NCI-H446 (cell line): ENCODE measurements at places on chromosomes 7 and 10.

DNA sequence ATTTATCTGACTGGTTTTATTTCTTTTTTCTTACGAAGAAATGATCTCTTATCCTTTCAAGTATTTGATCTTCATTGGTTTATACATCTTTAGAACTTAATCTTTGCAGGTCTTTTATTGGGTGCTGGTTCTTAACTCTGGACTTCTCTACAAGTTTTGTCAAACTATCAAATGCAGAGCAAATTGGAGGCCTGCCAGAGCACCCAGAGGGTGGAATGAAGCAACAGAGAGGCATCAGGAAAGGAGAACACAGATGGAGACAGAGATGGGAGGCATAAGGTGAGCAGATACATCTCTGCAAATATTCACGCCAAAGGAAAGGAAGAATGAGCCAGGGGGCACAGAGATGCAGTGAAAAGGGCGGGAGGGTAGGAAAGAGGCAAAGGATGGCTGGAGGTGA lies 130.3 kb downstream of the PKD1L1 start:
- DNase-seq: no peak

DNA sequence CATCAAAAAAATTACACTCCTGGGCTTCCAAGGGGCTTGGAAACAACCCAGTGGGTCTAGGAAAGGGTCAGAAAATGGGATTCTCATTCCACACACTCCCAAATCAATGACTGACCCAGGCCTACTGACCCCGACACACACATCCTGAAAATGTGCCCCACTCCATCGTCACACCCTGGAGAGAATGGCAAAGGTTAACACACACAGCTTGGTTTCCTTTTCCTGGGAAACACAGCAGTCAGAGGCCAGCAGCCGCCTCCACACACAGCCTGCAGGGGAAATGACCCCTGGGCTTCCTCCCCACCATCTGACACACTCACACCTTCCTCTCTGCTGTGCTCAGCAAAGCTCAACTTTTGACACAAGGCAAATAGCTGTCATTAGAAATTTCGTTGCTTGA lies 42.9 kb downstream of the SH3PXD2A start:
- DNase-seq: no peak

DNA sequence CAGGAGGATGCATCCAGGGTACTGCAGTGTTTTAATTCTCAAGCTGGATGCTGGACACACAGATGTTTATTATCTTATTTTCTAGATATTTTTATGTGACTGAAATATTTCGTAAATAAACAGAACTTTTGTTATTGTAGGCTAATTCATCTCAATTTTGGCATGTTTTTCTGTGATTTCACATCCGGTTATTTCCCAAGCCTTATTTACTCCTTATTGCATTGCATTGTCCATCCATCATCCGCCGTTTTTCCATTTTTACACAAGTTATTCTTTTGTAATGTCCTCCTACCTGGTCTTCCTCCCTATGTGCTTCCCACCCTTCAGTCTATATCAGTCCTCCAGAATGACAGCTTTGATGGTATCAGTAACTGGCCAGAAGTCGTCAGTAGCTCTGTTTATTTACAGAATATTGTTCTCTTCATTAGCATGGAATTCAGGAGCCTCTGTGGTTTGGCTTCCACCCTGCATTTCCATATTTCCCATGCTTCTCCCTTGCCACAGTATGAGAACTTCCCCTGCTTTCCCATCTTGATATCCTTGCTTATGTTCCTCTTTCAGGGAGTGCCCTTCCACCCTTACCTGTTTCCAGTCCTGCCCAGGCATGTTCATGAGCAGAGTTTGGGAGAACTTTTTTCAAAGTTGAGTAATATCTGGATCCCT lies 16.1 kb downstream of the GNAI1 start:
- DNase-seq: no peak

GRCh38 chr10:103238506-103239252 lies 7.0 kb upstream of the RPEL1 start:
- no peak for DNase-seq

GRCh38 chr7:150976529-150977381 lies 1.4 kb downstream of the KCNH2 start:
- no peak for DNase-seq

DNA sequence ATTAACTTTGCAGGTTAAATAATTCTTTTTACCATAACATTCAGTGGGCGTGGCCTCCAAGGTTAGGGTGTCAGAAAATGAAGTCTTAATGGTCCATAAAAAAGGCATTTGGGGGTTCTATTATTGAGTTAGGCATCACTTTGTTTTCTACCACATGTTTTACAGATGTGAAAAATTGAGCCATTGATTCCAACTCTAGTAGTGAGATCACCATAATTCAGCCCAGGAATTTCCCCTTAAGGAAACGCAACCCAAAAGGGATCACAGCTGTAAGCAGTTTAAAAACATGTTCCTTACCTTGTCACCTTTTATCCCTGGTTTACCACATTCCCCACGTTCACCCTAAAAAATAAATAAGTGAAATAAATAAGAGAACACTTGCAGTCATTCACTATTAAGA lies 24.9 kb downstream of the COL28A1 start:
- no peak for DNase-seq

- DNase-seq: no peak
Measured at GRCh38 chr10:33126742-33127141, 168.7 kb upstream of the ITGB1 start.

- no peak for DNase-seq
Measured at GRCh38 chr7:77570330-77571011, 33.4 kb downstream of the PTPN12 start.

DNA sequence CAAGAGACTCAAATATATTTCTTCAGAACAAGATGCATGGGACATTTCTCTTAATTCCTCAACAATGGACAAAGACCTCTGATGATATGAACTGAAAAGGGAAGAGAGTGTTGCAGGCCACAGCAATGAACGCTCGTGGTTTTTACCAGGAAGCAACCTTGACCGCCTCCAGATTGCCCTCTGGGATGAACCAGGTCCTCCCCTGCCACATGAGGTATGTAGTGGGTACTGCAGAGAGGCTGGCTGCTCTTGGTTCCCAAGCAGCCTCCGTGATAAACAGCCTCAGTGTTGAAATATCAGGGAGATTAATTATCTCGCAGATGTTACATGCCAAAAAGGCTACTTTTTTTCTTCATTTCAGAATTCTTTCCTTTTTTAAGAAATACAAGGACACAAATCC lies 338.8 kb downstream of the ELMO1 start:
- DNase-seq: no peak

DNA sequence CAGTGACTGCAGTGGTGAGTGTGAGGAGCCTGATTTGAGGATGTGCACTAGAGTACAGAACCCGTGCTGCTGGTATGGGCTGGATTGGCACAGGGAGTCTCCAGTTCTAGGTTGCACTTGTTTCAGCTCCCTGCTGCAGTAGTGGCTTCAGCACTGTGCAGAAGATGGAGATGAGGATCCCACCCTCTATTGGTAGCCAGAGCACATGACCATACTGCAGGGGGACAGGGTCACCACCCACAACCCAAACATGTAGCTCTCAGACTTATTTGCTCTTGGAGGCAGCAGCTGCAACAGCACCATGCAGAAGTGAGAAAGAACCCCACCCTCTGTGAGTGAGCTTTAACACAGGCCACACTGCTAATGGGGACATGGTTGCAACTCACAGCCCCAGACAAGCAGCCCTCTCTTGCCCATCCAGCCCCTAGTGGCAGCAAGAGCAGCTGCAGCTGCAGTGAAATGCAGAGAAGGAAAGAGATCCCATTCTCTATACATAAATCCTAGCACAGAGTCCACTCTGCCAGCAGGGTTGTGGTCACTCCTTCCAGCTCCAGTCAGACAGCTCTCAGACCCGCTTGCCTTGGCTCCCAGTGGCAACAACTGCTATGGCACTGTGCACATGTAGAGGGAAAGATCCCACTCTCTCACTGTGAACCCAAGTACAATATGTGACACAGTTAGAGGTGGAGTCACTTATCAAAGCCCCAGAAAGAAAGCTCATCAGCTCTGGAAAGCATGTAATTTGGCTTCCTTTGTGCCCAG lies 51.4 kb upstream of the SCIN start:
- peak; percentile 10 for DNase-seq

DNA sequence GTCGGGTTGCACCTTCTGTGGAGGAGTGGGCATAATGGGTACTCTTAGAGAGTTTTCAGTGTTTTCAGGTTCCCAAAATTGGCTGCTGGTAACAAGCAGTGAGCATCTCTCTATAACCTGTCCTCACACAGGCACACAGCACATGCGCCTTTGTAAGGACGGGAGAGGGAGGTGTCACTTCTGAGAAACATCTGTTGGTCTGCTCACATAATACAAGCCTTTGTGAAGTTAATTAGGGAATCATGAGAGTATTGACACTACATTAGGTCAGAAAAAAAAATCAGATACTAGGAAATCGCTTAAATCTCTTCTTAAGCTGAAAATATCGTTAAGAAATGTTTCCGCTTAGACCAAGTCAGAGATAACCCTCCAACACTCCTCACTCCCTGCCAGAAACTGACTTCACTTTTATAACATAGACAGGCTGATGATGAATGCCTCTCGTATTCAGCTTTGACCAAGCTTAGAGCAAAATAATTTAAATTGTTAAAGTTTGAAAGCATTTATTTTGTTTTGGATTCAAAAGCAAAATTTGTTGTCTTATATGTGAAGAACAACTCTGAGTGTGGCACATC lies 769.7 kb downstream of the TNS3 start:
- no peak for DNase-seq

GRCh38 chr10:1287971-1288401 lies 231.8 kb downstream of the WDR37 start:
- DNase-seq: no peak
